ENCODE measurements at places on chromosomes 5 and 9. TPM values are rescaled to one million over a fixed set of nuclear protein-coding genes. Genes with fewer than 3 reads are reported as not detected.

DNA sequence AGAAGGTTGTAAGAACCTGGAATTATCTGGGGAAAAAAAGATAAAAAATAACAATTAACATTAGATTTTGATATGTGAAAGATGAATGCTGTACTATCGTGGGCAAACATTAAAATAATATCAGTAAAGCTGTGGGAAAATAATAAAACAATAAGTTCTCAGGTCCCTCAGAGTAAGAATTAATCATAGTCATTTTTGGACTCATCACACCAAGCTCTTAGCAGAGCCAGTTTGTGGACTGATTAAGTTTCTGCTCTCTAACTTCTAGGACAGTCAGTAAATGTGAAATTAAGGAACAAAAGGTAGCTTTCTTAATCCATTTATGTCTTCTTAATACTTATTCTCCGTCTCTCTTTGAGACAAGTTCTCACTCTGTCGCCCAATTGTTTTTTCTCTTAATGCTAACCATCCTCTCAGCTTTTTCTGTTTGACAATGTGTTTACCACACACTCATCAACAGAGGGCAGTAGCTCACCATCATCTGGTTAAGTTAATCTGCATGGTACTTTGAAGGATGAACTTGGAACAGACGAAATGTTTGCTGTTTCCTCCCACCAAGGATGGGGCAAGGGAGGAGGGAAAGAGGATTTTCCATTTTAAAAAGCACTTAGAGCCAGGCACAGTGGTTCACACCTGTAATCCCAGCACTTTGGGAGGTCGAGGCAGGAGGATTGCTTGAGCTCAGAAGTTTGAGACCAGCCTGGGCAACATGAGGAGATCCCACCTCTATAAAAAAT lies 5.3 kb upstream of the ACO1 start:
- peak; percentile 74 for DNase-seq

DNA sequence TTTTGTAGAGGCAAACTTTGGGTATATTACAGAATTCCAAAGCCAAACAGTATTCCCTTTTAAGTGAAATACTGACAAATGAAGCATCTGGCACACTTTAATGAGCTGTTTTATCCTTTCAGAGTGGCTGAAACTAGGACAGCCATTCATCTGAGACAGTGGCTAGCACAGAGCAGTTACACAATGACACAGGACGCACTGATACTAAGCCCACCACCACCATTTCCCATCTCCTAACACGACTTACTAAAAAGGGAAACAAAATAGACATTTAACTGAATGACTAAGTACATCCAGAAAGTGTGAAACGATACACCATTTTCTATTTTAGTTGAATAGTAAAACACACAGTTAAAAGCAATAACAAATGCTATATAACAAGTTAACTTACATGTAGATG lies 120.4 kb upstream of the RETREG1 start:
- no peak for DNase-seq

DNA sequence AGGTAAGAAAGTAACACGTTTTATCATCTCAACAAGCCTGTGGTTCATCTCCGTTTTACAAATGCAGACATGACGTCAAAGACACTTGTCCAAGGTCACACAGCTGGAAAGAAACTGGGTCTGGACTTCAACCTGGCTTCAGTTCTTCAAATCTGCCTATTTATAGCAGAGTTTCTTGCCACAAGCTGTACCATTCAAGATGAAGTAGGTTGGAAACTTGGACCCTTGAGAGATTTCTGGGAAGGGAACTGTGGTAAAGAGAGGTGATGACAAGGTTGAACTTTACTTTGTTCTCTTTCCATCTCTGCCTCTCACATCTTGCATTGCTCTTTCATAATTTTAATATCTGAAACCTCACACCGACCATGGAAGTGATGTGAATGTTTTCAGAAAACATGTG lies 29.9 kb upstream of the DENND1A start:
- DNase-seq, result no peak

DNA sequence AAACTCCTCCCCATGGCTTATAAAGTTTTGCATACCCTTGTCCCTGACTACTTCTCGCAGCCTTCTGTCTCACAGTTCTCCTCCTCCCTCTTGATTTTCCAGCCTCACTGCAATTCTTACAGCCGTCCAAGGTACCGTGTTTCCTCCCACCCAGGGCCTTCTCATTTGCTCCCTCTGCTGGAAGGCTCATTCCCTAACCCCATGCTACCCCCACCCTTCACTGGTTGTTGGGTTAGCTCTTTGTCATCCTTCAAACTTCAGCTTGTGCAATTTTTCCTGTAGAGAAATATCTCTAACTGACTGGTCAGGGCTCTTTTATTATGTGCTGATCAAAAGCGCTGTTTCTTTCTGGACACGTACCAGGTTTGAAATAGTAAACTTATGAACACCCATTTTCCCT lies 329.2 kb downstream of the EBF1 start:
- peak; percentile 13 for DNase-seq

CCL28 gene
- total RNA-seq, result not detected

DNA sequence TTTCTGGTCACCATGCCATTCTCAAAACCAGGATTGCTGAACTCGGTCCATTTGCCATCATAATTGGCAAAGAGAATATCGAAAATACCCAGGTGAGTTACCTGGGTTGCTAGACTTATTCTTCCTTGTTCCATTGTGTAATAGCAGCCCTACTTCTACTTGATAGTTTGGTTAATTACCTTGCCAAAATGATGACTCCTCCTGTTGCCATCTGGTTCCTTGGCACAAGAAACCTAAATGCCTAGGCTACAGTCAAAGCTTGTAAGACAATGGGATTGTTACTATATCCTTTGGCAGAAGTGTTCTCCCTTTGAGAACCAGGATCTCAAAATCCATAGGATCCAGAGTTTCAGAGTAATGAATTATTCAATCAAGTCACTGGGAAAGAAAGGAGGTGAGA lies 373.2 kb upstream of the ACTBL2 start:
- no peak for DNase-seq

EPB41L4A gene
- total RNA-seq, result 1.2 TPM

DNA sequence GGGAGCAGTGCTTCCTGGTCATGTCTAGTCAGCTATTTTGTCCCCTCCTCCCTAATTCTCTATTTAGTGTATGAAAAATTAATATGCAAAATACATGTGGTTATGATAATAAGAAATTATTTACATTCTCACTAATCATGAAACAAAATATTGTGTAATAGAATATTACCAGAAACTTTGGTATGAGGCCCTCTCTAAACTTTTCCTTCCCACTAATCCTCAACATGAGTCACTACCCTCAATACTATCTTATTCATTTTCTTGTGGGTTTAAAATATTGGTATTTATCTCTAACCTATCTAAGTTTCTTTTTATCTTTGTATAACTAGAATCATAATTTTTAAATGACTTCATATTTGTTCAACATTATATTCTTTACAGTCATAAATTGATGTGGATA lies 545.9 kb upstream of the PTPRD start:
- DNase-seq, result no peak

TCOF1 gene
- total RNA-seq, result 56.5 TPM

DNA sequence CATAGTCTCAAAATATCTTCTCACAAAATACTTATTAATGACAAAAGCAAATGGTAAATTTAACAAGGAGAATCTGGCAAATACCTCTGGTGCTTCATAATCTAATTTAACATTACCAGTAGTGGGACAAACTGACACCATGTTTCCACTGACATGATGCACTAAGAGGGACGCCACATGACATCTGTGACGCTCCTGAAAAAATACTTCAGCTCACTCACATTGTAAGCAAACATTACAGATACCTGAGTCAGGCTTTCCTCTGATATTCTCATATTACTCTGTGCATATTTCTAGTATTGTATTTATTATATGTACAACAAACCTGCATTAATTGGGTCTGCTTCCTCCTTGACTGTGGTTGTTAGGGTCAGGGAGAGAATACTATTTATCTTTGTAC lies 56.7 kb upstream of the OSMR start:
- no peak for DNase-seq

GRCh38 chr5:146622391-146622790 lies 106.4 kb upstream of the GPR151 start:
- DNase-seq, result peak; percentile 19

- no peak for DNase-seq
These were observed 5.2 kb downstream of the TNFAIP8 start for GRCh38 chr5:119360905-119361593.

GRCh38 chr9:128470560-128470959 lies 14.8 kb downstream of the ODF2 start:
- peak; percentile 54 for DNase-seq

SLC36A2 gene
- total RNA-seq, result not detected

NOTCH1 gene
- total RNA-seq, result 22.2 TPM

AK6 gene
- 79.6 TPM for total RNA-seq

- peak; percentile 55 for DNase-seq
These were observed 274.7 kb downstream of the CETN3 start for GRCh38 chr5:90134892-90135291.

DNA sequence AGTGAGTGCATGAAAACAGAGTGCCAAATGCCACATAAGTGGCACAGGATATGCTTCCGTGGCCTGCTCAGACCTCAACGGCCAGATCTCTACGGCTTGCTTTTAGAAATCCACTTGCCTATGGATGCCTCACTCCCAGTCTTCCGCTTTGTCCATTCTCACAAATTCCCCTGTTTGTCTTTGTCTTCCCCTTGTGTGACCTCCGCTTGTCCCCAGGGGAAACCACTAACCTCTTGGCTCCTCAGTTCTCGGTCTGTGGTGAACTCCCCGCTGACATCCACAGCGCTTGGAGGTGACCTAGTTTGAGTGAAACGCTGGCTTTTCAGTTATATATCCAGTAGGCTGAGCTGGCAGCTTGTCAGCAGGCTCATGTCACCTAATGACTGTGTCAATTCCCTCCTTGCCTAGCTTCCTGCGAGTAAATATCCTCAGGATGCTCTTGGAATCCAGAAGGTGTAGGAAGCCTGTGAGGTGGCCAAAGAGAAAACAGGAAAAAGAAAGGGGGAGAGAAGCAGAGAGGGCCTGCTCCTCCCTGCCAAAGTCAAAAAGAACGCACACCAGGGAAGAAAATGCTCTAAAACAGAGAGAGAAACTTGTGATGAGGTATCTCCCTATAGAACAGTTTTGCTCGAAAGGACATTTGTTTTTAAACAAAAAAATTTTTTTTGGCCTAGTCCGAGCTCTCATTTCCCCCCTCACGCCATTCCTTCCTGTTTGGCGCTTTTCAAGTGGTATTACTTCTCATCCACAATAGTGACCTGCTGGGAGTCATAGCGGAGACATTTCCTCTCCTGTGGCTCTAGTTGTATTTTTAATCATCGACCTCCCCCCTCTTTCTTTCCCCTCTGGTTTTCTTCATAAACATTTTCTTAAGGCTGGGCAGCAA lies 101.6 kb upstream of the SPRY4 start:
- peak; percentile 67 for DNase-seq

DNA sequence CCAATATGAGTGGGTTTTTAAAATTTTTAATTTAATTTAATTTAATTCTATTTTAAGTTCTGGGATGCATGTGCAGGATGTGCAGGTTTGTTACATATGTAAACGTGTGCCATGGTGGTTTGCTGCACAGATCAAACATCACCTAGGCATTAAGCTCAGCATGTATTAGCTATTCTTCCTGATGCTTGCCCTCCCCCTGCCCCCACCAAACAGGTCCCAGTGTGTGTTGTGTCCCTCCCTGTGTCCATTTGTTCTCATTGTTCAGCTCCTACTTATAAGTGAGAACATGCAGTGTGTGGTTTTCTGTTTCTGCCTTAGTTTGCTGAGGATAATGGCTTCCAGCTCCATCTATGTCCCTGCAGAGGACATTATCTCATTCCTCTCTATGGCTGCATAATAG lies 35.0 kb upstream of the ANKRD33B start:
- no peak for DNase-seq

Data from A172 (cell line).